ENCODE measurements at places on chromosomes 12 and 14. TPM values are rescaled to one million over a fixed set of nuclear protein-coding genes. Genes with fewer than 3 reads are reported as not detected.

GRCh38 chr14:75289840-75290388 is 11.3 kb downstream of the FOS start:
- no peak for DNase-seq
- H3K4me3 ChIP-seq: no peak overlapping the region
- peaks cover 3% of the 10 kb centered on the region for H3K27me3 ChIP-seq
- no peaks in the 10 kb centered on the region for H3K36me3 ChIP-seq
- no peak overlapping the region for H3K27ac ChIP-seq
- H3K4me1 ChIP-seq: peaks cover 7% of the 10 kb centered on the region

- H3K36me3 ChIP-seq: no peaks in the 10 kb centered on the region
- no peak overlapping the region for H3K4me3 ChIP-seq
- H3K27ac ChIP-seq: no peak overlapping the region
- no peaks in the 10 kb centered on the region for H3K4me1 ChIP-seq
- DNase-seq: no peak
These were observed 29.0 kb upstream of the ELK3 start for GRCh38 chr12:96164951-96165811.

DNA sequence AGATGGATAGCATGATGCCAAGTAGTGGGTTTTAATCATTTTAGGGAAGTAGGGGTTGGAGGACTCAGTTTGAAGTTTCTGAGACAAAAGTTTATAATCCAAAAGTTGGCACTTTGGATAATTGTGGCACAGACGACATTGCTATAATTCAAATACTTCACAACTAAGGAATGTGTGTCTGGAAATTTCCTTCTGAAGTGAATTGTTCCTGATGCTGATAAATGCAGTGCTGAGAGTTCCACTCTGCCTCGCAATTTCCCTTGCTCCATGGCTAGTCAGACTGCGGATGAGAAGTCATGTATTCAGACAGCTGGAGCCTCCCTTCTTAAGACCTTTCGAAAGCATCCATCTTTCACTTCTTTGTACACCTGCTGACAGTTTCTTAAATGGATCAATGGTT is 393.3 kb upstream of the PRICKLE1 start:
- H3K4me1 ChIP-seq: no peaks in the 10 kb centered on the region
- H3K36me3 ChIP-seq: no peaks in the 10 kb centered on the region
- no peak for DNase-seq
- H3K27me3 ChIP-seq: no peaks in the 10 kb centered on the region

Gene PAH
- not detected for total RNA-seq

GRCh38 chr14:35847636-35848035 is 21.5 kb downstream of the BRMS1L start:
- DNase-seq: no peak
- no peak overlapping the region for H3K27ac ChIP-seq
- H3K27me3 ChIP-seq: no peaks in the 10 kb centered on the region
- H3K4me3 ChIP-seq: no peak overlapping the region
- H3K36me3 ChIP-seq: peaks cover 53% of the 10 kb centered on the region
- H3K4me1 ChIP-seq: peaks cover 2% of the 10 kb centered on the region

GRCh38 chr14:49754570-49755097 is 13.3 kb upstream of the KLHDC2 start:
- H3K27me3 ChIP-seq: no peaks in the 10 kb centered on the region
- no peak for DNase-seq
- no peaks in the 10 kb centered on the region for H3K36me3 ChIP-seq
- no peak overlapping the region for H3K27ac ChIP-seq

DNA sequence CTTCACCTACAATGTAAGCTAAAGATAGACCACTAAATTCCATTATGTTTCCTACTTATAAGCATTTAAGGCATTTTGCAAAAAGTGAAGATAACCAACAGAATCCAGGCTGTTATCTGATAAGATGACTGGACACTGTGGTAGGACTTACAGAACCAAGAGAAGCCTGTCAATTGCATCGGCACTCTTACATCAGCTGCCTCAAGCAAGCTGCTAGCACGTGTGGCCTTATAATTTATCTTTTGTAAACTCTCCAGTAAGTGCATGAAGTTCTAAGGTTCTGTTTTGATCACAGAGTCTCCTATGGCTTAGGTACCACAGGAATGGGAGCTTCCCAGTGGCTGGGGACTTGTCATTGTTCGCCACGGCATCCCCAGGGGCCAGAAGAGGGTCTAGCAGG is 88.7 kb downstream of the TRAFD1 start:
- peaks cover 6% of the 10 kb centered on the region for H3K36me3 ChIP-seq
- H3K4me1 ChIP-seq: no peaks in the 10 kb centered on the region
- no peaks in the 10 kb centered on the region for H3K27me3 ChIP-seq
- no peak overlapping the region for H3K4me3 ChIP-seq

GRCh38 chr12:32568228-32568627 is 110.9 kb upstream of the DNM1L start:
- H3K36me3 ChIP-seq: no peaks in the 10 kb centered on the region
- no peak overlapping the region for H3K4me3 ChIP-seq
- H3K27me3 ChIP-seq: no peaks in the 10 kb centered on the region
- DNase-seq: no peak

Measured in activated naive CD4-positive, alpha-beta T cell treated with anti-CD3 and anti-CD28 coated beads for 36 hours (primary cell).